HuH-7 (cell line): ENCODE measurements at places on chromosomes 6 and 20.

- DNase-seq: no peak
Measured at GRCh38 chr6:151436802-151437201, 15.1 kb downstream of the RMND1 start.

- DNase-seq: no peak
Measured at GRCh38 chr20:37189416-37190016, 10.2 kb upstream of the MROH8 start.

GRCh38 chr20:2485080-2485479 lies 14.5 kb upstream of the SNRPB start:
- no peak for DNase-seq

DNA sequence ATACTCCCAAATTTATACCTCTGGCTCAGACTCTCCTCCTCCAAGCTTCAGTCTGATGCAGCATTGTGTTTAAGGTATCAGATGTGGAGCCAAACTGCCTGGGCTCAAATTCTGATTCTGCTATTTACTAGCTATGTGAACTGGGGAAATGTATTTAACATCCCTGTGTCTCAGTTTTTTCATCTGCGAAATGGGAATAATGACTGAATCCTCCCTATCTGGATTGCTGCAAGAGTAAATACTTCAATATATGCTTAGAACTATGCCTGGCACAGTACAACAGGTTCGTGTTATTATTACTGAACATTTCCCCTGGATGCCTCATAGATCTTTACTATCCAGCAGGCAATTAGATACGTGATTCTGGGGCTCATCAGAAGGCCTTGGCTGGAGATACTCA lies 5.5 kb downstream of the LRRN4 start:
- DNase-seq: no peak

- no peak for DNase-seq
Measured at GRCh38 chr6:21132446-21132845, 461.1 kb upstream of the SOX4 start.

DNA sequence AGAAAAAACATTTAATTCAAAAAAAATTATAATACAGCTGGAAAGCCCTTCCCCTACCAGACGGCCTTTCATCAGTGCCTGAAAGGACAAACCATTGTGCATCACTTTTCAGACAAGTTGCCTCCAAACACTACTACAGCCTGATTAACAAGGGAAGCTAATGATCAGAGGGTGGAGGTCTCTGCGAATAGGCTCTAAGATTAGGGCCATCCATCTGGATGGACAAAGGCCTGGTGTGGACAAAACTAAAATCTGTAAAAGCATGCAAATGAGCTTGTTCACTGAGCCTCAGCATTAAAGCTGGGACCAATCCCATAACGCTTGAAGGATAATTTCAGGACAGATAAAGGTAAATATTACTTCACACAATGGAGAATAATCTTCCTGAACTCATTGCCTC lies 228.7 kb upstream of the PLN start:
- no peak for DNase-seq

- no peak for DNase-seq
Measured at GRCh38 chr20:35547329-35547728, 5.5 kb downstream of the ERGIC3 start.

- no peak for DNase-seq
Measured at GRCh38 chr6:13116155-13116554, 212.2 kb downstream of the TBC1D7 start.

- peak; percentile 48 for DNase-seq
Measured at GRCh38 chr6:159973951-159974350, 5.1 kb downstream of the IGF2R start.

GRCh38 chr20:44711237-44711636 lies 3.9 kb upstream of the CCN5 start:
- DNase-seq: no peak

DNA sequence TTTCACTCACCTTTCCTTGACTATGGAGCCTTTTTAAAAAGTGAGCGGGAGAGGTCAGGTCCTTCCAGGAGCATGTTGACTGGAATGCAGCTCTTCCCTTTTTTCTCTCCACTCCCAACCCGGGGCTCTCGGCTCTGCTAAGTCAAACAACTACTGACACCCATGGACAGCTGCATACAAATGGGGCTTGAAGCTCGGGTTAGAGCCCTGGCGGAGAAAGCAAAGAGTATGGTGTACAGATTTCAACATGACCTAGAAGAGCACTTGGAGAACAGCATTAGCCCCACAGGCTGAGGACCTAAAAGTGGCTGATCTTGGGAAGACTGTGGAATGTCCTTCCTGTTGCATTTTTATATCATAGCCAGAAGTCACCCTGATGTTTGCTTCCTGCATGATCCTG lies 162.0 kb upstream of the STMND1 start:
- no peak for DNase-seq

DNA sequence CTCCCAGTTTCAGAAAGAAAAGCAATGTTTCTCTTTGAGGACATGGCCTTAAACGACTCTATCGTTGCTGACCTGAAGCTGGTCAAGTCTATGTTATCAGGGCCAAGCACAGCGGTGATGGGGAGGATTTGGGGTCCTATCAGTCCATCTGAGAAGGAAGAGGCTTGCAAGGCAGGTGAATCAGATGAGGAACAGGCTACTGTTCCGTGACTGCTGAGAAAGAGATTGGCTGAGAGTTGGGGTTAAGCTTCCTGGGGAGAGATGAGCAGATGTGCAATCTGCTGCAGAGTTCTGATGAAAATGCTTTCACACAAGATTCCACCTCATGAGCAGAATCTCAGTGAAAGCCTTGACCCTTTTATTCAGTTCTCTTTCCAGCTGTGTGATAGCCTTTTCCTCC lies 168.3 kb upstream of the STMND1 start:
- no peak for DNase-seq

- DNase-seq: no peak
Measured at GRCh38 chr20:2851086-2851485, 10.5 kb downstream of the VPS16 start.

DNA sequence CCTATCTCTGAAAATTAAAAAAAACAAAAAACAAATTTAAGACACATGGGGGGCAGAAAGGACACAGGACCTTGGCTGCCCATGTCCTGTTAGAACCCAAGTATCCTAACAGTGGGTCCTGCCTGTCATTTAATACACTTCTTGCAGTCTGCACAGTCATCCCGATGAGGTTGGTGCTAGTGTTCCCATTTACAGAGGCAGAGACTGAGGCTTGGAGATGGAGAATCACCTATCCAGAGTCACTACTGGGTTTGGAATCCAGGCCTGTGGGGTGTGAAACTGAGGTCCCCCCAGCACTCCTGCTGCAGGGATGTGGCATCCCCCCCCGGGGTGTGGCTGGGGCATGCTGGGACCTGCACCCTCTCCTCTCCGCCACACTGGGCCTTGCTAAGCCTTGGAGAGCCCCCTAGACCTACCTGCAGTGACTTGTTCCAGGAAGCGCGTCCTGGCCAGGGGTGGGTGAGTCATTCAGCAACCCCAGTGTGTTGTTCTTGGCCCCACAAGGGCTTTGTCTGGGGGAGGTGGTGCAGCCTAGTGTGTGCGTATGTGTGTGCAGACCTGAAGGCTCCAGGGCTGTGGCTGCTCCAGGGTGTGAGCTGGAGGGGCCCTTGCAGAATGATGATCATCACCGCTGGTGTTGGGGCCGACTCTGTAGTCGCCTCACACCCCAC lies 49.7 kb downstream of the BCAS4 start:
- no peak for DNase-seq

GRCh38 chr6:146041282-146041681 lies 12.4 kb downstream of the GRM1 start:
- DNase-seq: peak; percentile 8

GRCh38 chr6:103875221-103875620 lies 984.5 kb downstream of the HACE1 start:
- DNase-seq: no peak

DNA sequence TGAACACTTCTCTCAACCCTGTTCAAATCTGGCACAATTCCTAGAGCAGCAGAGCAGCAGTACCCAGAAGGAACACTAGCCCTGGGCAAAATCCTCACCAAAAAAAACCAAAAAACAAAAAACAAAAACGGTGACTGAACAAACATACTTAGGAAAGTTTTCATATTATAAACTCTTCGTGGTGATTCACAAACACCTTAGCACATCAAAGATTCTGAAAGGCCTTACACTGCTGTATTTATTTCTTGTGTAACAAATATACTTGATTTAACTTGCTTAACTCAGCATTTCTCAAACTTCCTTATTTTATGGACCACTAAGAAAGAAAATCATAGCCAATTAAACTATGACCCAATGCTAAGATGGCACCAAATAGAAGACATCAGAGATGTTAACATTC lies 57.8 kb upstream of the RREB1 start:
- no peak for DNase-seq

GRCh38 chr6:119127627-119128026 lies 49.2 kb upstream of the FAM184A start:
- DNase-seq: no peak

GRCh38 chr6:32475392-32476206 lies 35.9 kb downstream of the HLA-DRA start:
- DNase-seq: peak; percentile 39

DNA sequence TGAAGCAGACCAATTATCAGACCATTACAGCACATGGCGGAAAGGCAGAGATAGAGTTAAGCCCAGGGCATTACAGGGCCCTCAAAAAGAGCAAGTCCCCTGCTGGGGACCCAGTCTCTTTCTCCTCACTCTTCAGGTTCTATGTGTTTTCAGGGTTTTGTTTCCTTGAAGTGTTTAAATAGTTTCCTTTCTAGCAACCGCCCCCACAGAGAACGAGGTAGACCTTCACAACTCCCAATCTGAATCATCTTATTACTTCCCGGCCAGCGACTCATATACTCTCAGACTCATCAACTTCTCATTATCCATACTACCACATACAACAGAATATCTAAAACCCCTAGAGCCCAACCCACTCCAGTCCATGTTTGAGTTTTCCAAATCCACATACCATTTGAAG lies 526.6 kb upstream of the ARID1B start:
- DNase-seq: no peak

- no peak for DNase-seq
Measured at GRCh38 chr20:52766645-52767435, 205.3 kb upstream of the TSHZ2 start.

DNA sequence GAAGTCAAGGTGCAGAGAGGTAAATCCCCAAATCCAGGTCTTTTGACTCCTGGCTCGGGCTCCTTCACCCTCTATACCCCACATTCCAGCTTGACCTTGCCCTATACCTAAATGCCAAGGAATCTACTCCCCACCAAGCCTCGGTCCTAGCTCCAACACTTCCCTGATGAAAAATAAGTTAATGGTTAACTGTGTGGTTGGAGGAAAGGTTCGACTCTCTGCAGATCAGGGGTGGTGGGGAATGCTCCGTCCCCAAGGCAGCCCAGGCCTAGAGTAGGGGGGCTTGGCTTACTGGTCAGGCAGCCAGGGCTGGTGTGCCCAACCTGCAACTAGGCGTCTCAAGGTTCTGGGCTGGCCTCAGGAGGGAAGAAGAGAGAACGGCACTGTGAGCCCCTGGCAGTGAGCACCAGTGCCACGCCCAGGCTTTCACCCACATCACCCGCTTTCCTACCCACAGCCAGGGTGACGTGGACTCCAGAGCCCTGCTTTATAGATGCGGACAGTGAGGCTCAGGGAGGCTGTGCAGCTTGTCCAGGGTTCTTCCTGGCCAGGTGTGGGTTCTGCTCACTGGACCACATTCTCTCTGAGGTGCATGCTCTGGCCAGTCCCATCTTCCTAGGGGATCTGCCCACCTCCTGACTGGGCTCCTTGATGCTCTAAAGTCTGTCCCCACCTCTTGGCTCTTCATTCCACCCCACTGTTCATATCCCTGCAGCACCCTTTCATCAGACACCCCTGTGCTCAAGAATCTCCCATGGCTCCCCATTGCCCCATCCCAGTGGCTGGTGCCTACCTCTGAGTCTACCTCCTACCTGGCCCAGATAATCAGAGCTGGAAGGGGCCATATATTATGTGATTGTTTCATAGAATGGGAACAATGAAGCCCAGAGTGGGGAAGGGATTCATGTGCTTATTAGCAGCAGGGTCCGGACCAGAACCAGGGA lies 8.2 kb downstream of the SPDEF start:
- peak; percentile 40 for DNase-seq

DNA sequence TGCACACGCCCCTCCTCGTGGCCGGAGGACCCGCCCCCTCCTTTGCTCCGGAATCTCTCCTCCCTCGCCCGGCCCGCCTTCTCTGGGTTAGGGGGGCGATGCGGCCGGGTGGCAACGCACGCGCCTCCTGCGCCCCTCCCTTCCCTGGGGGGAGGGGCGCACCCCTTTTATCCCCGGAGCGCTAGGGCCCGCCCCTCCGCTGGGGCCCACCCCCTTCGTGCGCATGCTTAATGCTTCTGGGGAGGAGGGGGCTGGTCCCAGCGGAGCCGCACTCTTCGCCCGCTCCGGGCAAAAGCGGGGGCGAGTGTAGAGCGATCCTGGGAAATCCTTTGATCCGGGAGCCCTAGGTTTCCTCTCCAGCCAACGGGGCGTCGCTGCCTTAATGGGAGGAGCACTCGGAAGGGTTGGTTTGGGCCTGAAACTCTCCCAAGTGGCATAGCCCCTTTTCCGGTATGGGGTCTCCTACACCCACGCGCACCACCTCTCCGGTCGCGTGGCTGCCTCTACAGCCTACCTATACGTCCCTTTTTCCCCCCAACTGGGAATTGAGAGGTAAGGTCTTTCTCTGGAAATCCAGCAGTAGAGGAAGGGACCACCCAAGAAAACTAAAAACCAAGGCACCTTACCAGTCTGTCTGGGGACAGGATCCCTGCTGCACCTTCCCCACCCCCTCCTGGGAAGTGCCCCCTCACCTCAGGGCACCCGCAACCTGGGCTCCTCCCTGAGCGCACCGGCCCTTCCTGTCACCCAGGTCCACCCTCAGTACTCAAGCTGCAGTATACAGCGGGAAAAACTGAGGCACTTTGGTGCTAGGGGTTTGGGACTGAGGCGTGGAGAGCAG lies 2.1 kb downstream of the SOX12 start:
- DNase-seq: peak; percentile 92

GRCh38 chr6:87789198-87789899 lies 87.3 kb upstream of the AKIRIN2 start:
- no peak for DNase-seq
